ENCODE measurements at places on chromosomes 12 and 14.

- DNase-seq, result no peak
Measured at GRCh38 chr12:85805654-85806053, 30.6 kb downstream of the RASSF9 start.

- no peak for DNase-seq
Measured at GRCh38 chr12:44369998-44370397, 506.1 kb downstream of the NELL2 start.

- DNase-seq, result no peak
Measured at GRCh38 chr12:32462908-32463307, 63.5 kb downstream of the FGD4 start.

GRCh38 chr14:50756300-50756699, 74.7 kb downstream of the NIN start:
- no peak for DNase-seq

DNA sequence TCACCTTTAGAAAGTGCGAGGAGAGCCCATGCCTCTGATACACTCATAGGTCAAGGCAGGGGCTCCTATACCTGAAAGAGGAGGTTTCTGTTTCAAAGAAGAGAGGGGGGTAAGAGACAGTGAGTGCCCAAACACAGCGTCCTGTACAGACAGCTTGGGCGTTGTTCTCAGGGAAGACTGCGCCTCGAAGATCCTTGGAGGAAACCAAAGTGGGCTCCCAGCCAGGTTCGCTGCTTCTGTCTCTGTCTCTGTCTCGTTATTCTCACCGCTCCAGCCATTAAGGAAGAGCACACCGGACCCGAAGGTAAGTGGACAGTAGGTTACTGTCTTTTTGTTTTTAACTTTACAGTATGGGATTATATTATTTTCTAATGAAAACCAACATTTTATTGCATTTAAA, 5.8 kb upstream of the IFI27 start:
- DNase-seq, result no peak
